ENCODE measurements at places on chromosomes 2 and 18.

- DNase-seq, result no peak
Observed at GRCh38 chr2:102621630-102622029, 2.3 kb downstream of the SLC9A2 start.

GRCh38 chr2:3756306-3756705, 52.9 kb downstream of the DCDC2C start:
- DNase-seq, result no peak

DNA sequence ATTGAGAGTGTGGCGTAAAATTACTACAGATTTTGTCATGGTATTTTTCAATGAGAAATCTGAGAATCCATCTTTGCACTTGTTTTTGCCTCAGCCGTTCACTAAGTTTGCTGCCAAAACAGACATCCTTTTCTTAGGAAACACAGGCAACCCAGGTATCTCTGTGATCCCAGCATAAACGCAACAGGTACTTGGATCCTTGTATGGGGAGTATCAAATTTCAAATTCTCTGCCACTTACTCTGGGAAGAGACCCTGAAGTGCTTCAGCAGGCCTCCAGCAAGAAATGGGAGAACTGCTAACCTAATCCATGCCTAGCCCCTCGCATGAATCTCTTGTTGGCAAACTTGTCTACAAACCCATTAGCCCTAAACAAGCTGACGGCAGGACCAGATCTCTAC, 83.1 kb downstream of the BCL11A start:
- DNase-seq, result no peak

DNA sequence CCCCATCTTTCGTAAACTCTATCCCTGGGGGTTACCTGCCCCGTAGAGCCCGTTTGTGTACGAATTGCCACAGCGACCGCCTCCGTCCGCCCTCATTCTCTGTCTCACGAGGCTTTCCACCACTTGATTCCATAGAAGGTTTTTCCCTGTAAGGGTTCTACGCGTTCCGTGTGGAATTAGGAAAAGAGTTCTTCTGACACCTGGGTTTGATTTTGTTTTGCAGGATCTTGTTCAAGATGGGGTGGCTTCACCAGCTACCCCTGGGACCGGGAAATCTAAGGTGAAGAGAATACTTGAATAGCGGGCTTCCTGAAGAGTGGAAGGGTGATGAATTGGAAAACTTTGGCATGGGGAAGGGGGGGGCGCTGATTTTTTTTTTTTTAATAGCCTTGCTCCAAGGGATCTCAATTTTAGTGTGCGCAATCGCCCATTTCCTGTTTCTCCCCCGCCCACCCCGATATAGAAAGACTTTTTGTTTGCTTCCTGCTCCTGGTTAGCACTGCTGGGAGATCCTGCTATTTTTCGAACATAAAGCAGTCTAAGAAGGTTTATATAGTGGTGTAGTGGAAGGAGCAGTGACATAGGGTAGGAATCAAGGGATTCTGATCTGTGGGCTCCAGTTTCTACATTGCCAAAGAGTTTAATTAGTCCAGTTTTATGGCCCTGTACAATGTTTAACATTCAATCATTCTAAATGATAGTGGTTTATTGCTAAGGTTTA, 564 bp downstream of the GCC2 start:
- no peak for DNase-seq
